Dermis blood vessel endothelial cell (primary cell): ENCODE measurements at places on chromosomes 4 and X. TPM values are rescaled to one million over a fixed set of nuclear protein-coding genes. Genes with fewer than 3 reads are reported as not detected.

PCSK1N gene
- total RNA-seq: 0.17 and 0.42 TPM in 2 replicates

RBPJ gene
- 53.9 and 77.2 TPM in 2 replicates for total RNA-seq

MAGEA4 gene
- total RNA-seq: not detected in 2 replicates

S100P gene
- total RNA-seq: not detected in 2 replicates

NUDT11 gene
- total RNA-seq: 0.51 and 0.74 TPM in 2 replicates

HPSE gene
- total RNA-seq: 6.6 and 12.0 TPM in 2 replicates

LGI2 gene
- 0.05 TPM in 1 of 2 replicates, not detected in the other for total RNA-seq

DGAT2L6 gene
- not detected in 2 replicates for total RNA-seq

SMR3B gene
- not detected in 2 replicates for total RNA-seq

STK32B gene
- total RNA-seq: 24.2 and 24.6 TPM in 2 replicates

LANCL3 gene
- total RNA-seq: 0.34 and 0.51 TPM in 2 replicates

HSPA4L gene
- total RNA-seq: 4.4 and 13.4 TPM in 2 replicates

ANK2 gene
- 41.4 and 65.1 TPM in 2 replicates for total RNA-seq

GLRA2 gene
- not detected in 2 replicates for total RNA-seq

CXCL5 gene
- total RNA-seq: 0.23 and 0.51 TPM in 2 replicates

RPS6KA6 gene
- total RNA-seq: 1.4 TPM in 2 replicates

CLGN gene
- 0.34 and 0.51 TPM in 2 replicates for total RNA-seq

BGN gene
- 27.4 and 53.9 TPM in 2 replicates for total RNA-seq

XKRX gene
- total RNA-seq: 0.05 and 0.17 TPM in 2 replicates

DDIT4L gene
- 1.7 and 2.2 TPM in 2 replicates for total RNA-seq

RIBC1 gene
- total RNA-seq: 0.60 and 1.0 TPM in 2 replicates

SFRP2 gene
- 0.09 TPM in 1 of 2 replicates, not detected in the other for total RNA-seq

PPEF2 gene
- total RNA-seq: not detected in 2 replicates

SLC10A6 gene
- 0.19 and 0.85 TPM in 2 replicates for total RNA-seq

EDA gene
- 1.3 and 3.1 TPM in 2 replicates for total RNA-seq

GSX2 gene
- total RNA-seq: 0.33 TPM in 1 of 2 replicates, not detected in the other

FAM47A gene
- not detected in 2 replicates for total RNA-seq
